Stimulated activated naive B cell treated with anti-CD40 and anti-IgM and Interleukin-4, amounts not matched to agents 10 μg/mL and 1 μg/mL and 100 μg/mL, for 72 hours (primary cell): ENCODE measurements at places on chromosomes 5 and 9.

DNA sequence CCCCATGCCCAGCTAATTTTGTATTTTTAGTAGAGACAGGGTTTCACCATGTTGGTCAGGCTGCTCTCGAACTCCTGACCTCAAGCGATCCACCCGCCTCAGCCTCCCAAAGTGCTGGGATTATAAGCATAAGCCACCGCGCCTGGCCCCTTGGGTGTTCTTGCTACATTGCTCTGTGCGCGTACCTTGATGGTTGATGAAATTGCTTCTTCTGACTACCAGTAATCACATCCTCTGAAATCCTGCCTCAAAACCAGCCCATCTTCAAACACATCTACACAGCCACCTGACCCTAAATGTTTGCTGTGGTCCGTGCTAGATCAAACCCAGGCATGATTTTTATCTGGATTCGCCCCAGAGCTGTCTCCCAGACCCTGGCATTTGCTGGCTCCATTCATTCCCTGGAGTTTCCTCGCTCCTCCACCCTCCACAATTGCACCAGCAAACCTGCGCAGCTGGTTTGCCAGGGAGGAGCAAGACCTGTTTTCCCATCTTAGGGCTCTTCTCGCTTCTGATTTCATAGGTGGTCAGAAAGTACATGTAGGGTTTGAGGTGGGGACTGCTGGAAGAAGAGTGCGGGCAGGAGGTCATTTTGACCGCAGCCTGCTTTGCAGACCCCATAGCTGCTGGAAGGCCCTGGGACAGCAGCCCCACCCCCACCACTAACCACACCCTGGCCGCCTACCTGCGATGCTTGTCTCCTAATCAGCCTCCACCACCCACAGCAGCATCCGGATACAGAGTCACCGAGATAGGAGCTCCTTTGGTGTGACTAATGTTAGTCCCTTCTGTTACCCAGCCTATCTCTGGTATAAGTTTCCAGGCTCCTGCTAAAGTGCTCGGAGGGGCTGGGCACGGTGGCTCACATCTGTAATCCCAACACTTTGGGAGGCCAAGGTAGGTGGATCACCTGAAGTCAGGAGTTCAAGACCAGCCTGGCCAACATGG, 22.7 kb downstream of the SWI5 start:
- peaks cover 6% of the 10 kb centered on the region for H3K36me3 ChIP-seq
- no peak for DNase-seq
- no peaks in the 10 kb centered on the region for H3K27me3 ChIP-seq
- H3K4me1 ChIP-seq: peaks cover 3% of the 10 kb centered on the region
- no peak overlapping the region for H3K27ac ChIP-seq

DNA sequence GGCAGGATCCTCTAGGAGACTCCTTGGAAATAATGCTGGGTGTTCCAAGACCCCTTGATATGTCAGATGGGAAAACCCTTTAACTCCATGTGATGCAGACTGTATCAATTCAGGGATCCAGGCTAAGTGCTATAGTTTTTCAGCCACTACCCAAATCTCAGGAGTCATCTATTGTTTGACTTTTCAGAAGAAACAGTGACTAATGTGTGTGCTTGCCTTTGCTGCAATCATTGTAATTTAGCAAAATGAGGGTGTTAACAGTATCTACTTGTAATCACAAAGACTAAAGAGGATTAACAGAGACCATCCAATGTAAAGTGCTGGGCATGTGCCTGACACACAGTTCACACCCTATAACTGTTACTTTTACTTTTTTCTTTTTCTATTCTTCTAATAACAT, 309.6 kb upstream of the RFX3 start:
- no peaks in the 10 kb centered on the region for H3K4me1 ChIP-seq
- H3K4me3 ChIP-seq: no peak overlapping the region
- no peaks in the 10 kb centered on the region for H3K36me3 ChIP-seq
- DNase-seq: no peak

DNA sequence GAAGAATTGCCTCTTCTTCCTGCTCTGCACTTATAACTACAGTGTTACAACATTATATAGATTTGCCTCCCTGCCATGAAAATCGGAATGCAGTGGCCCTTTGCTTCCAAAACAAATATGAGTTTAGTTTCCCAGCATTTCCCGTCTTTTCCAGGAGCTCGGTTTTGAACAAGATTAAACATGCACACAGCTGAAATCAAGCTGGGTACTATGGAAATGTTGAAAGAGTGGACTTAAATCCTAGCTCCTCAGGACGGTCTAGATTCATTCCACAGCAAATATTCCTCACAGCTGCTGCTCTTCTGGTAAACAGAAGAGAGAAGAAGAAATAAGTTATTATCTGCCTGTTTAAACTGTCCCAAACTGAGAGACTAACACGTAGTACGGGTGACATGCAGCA, 161.4 kb downstream of the PIK3R1 start:
- H3K27me3 ChIP-seq: peaks cover 5% of the 10 kb centered on the region
- H3K27ac ChIP-seq: no peak overlapping the region
- H3K4me3 ChIP-seq: no peak overlapping the region
- no peak for DNase-seq

GRCh38 chr9:99253772-99254431, 31.8 kb downstream of the SEC61B start:
- peaks cover 4% of the 10 kb centered on the region for H3K36me3 ChIP-seq
- peaks cover 36% of the 10 kb centered on the region for H3K4me1 ChIP-seq

DNA sequence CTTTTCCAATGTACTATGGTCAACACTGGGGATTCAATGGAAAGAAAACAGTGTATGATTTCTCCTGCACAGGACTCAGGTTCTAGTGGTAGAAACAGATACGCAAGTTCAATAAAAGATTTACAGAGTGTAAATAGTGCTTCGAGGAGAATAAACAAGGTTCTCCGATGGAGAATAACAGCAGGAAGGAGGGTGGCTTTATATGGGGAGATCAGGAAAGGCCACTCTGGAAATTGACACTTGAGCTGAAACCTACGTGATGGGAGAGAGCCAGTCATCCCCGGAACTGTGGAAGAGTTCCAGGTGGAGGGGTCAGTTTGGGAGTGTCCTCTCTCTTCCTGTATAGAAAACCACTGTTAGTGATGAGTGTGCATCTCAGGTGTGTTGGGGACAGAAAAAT, 65.9 kb downstream of the GARNL3 start:
- H3K4me1 ChIP-seq: no peaks in the 10 kb centered on the region
- no peak for DNase-seq
- H3K27ac ChIP-seq: no peak overlapping the region
- H3K27me3 ChIP-seq: peaks cover 6% of the 10 kb centered on the region
- H3K4me3 ChIP-seq: no peak overlapping the region
- H3K36me3 ChIP-seq: peaks cover 4% of the 10 kb centered on the region

- H3K4me1 ChIP-seq: peaks cover 16% of the 10 kb centered on the region
- no peak overlapping the region for H3K4me3 ChIP-seq
- H3K36me3 ChIP-seq: peaks cover 69% of the 10 kb centered on the region
- no peaks in the 10 kb centered on the region for H3K27me3 ChIP-seq
- DNase-seq: no peak
These were observed 29.3 kb downstream of the CYFIP2 start for GRCh38 chr5:157295247-157295646.

GRCh38 chr5:138110266-138110963, 26.6 kb downstream of the WNT8A start:
- DNase-seq: no peak
- H3K4me1 ChIP-seq: no peaks in the 10 kb centered on the region
- no peaks in the 10 kb centered on the region for H3K36me3 ChIP-seq
- no peak overlapping the region for H3K4me3 ChIP-seq
- H3K27me3 ChIP-seq: peaks cover 18% of the 10 kb centered on the region

DNA sequence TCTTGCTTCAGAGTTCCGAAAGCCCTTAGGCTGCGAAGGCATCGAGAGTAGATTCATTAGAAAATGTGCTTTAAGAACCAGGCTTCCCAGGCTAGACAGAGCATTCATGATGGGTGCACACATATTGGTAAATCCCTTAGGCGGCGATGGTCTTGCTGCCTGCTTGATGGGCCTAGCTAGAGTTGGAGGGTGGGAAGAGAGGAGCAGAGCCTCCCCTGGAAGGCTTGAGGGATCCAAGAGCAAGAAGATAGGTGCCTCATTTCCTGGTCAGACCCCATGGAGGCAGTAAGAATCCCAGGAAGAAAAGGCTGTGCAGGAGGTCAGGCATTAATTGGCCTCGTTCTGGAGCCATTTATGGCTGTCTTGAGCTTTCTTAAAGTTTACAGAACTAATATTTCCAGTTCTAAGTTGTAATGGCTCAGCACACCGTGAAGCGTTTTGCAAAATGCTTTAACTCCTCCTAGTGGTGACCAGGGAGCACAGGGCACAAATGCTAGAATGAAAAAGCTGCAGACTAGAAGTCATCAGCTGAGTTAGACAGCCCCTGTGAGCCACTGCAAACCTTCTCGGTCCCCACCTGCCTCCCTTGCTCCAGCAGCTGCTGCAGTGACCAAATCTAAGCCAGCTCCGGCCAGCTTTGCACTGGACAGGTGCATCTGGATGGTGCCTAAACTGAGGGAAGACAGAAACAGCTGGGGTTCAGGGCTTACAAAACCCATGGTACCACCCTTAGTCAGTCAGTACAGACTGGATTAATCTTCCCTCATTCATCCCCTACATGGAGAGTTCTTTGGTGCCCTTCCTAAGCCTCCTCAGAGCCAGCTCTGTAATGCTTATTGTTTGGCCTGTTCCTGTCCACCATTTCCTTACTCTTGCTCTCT, 14.7 kb downstream of the SLC45A2 start:
- no peak for DNase-seq
- H3K27ac ChIP-seq: no peak overlapping the region
- H3K4me3 ChIP-seq: no peak overlapping the region
- H3K36me3 ChIP-seq: no peaks in the 10 kb centered on the region

- DNase-seq: peak; percentile 6
- peaks cover 16% of the 10 kb centered on the region for H3K4me1 ChIP-seq
- peak overlapping the region; percentile 92 for H3K4me3 ChIP-seq
- H3K27me3 ChIP-seq: peaks cover 45% of the 10 kb centered on the region
- H3K27ac ChIP-seq: peak overlapping the region; percentile 62
- peaks cover 11% of the 10 kb centered on the region for H3K36me3 ChIP-seq
These were observed 623 bp upstream of the TRIM36 start for GRCh38 chr5:115170134-115170928.

DNA sequence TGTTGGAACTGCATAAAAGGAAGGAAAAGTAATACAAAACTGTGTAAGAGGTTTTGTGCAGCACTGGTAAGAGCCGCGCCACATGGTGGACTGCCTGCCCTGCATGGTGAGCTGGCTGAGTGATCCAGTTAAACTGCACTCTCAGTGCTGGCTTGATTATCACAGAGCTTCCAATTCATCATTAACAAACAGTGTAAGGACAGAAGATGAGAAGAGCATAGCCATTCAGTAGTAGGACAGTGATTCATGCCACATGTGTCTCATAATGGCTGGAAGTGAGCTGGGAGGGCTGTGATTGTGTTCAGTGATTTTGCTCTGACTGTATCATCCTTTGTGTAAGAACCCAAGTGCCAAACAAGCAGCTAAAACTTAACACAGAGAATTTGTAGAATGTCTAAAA, 14.1 kb downstream of the ASPN start:
- no peak overlapping the region for H3K27ac ChIP-seq
- H3K4me1 ChIP-seq: no peaks in the 10 kb centered on the region
- no peak for DNase-seq
- H3K4me3 ChIP-seq: no peak overlapping the region
- no peaks in the 10 kb centered on the region for H3K36me3 ChIP-seq
- H3K27me3 ChIP-seq: no peaks in the 10 kb centered on the region

- H3K27me3 ChIP-seq: no peaks in the 10 kb centered on the region
- peaks cover 10% of the 10 kb centered on the region for H3K4me1 ChIP-seq
- no peak overlapping the region for H3K4me3 ChIP-seq
These were observed 56.1 kb downstream of the MTREX start for GRCh38 chr5:55363856-55364255.

- no peaks in the 10 kb centered on the region for H3K36me3 ChIP-seq
- no peak overlapping the region for H3K4me3 ChIP-seq
- peaks cover 10% of the 10 kb centered on the region for H3K27me3 ChIP-seq
- H3K4me1 ChIP-seq: peaks cover 20% of the 10 kb centered on the region
- DNase-seq: no peak
- H3K27ac ChIP-seq: no peak overlapping the region
These were observed 325.1 kb downstream of the GADD45G start for GRCh38 chr9:89929673-89930480.

- peak overlapping the region; percentile 81 for H3K27ac ChIP-seq
- H3K4me3 ChIP-seq: peak overlapping the region; percentile 34
- H3K36me3 ChIP-seq: peaks cover 27% of the 10 kb centered on the region
- no peak for DNase-seq
- H3K4me1 ChIP-seq: peaks cover 55% of the 10 kb centered on the region
These were observed 30.9 kb downstream of the PRKACG start for GRCh38 chr9:68983008-68983411.

DNA sequence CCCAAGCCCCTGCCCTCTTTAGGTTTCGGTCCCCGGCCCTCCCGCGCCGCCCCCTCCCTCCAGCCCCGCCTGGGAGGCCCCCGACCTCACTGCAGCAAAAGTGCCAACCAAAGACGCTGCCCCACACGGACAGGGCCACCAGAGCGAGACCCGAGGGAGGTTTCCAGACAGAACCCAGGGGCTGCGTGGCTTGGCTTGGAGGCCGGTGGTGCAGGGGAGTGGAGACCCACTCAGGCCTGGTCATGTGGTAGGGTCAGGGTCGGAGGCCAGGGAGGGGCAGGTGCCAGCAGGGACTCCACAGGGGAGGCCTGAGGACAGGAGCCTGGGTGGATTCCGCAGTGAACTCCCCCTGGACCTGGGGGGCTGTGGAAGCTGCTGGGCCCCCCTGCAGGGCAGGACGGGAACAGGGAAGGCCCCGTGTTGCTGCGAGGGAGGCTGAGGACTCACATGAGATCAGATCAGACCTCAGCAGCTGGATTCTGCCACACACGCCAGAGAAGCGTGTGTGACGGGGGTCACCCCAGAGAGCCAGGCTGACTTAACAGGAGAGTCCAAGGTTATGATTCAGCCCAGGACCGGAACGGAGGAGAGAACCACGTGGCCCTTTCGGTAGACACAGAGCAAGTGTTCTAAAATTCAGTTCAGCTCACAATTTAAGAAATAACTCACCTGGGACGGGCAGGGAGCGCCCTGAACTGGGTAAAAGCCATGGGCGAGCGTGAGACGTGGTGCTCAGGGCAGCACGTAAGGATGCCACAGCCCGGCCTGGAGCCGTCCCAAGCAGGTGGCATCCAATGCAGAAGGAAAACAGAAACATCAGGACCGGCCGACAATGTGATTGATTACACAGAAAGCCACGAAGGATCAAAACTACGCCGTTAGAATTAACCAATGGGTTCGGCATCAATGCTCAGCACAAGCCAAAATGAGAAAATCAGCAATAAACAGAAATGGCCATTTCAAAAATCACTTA, 38.9 kb downstream of the EXD3 start:
- H3K27ac ChIP-seq: no peak overlapping the region
- no peaks in the 10 kb centered on the region for H3K27me3 ChIP-seq
- peaks cover 3% of the 10 kb centered on the region for H3K36me3 ChIP-seq

DNA sequence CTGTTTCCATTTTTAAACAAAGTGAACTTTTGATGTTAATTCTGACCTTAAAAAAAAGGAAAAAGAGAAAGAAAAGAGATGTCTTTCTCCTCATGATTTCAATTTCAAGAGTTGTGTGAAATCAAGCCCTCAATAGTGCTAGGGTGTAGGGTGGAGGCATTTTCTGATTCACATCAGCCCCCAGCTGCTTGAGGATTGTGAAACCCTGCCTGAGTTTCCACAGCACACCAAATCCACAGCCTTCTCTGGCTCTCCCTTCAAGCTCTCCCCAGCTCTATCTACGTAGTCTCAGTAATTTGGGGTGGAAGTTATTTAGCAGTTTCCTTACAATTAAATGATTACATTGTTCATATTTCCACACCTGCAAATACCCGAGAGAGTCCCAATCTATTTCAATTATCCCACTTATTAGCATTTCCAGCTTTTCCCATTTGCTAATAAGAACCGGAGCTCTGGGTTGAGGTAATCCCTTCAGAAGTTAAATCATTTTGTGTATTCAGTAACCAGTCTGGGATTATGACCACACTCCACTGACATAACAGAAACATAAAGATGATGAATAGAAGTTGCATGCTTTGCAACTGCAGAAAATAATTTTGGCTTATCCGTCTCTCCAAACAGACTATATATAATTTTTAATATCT, 54.9 kb downstream of the MTX3 start:
- no peak overlapping the region for H3K4me3 ChIP-seq
- H3K36me3 ChIP-seq: no peaks in the 10 kb centered on the region
- no peak for DNase-seq
- H3K27ac ChIP-seq: no peak overlapping the region
